ENCODE measurements at places on chromosomes 4 and X. TPM values are rescaled to one million over a fixed set of nuclear protein-coding genes. Genes with fewer than 3 reads are reported as not detected.

DNA sequence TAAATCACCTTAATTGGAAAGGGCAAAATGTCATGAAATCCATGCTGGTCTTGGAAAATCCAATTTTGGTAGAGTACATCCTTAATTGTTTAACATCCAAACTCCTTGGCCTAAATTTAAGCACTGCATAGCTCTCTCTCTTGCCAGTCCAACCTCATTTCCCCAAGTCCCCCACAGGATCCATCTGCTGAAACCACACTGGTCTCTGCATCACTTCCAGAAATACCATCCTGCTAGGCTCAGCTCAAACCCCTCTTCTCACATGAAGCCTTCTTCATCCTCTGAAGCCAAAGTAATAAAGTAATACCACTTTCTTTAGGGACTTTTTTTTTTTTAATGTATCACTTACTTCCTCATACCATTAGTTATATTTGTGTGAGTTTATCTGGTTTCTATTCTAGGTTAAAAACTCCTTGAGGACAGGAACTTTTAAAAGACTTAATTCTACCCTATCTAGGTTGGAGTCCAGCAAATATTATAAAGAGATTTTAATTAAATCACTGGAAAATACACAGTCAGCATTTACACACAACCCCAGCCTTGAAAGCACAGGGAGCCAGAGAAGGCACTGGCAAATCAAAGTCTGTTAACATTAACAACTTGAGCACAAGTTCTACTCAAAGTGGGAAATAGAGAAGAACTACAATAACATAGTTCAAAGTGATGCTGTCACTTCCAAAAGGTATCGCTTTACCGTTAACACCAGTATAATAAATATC lies 16.7 kb upstream of the KLF3 start:
- H3K4me3 ChIP-seq = no peak overlapping the region
- H3K4me1 ChIP-seq = peaks cover 3% of the 10 kb centered on the region
- DNase-seq = no peak
- H3K27ac ChIP-seq = no peak overlapping the region

DNA sequence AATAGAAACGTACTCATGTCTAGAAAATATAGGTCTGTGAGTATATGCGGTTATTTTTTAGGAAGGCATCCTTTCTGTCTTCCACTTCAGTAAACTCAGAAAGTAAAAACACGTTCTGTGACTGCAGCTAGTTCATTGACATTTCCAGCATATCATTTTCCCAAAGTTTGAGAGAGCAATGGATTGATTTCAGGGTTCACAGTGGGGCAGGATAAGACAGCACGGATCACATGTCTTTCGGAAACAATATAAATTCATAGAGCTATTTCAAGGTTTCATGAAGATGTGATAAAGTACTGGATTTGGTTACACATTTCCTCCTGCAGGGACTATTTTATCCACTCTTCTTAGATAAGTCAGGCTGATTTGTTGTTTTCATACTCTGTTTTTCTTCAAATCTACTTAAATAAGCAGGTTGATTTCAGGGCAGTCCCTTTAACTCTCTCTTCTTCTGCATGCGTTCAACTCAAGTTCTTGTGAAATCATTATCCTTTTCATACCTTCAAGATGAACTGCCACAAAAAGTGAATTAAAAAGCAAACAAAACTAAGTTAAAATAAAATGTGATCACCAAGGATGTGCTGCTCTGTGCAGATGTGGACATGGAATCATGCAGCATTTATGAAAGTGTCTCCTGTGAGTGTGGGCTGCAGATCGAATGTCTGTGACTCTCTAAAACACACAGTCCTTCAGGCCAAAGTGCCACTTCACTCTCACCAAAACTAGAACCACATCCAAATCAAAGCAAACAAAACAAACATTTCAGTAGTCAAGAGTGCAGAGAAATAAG lies 187.7 kb downstream of the UNC5C start:
- H3K36me3 ChIP-seq = no peaks in the 10 kb centered on the region
- H3K4me1 ChIP-seq = no peaks in the 10 kb centered on the region
- H3K27ac ChIP-seq = no peak overlapping the region
- H3K27me3 ChIP-seq = no peaks in the 10 kb centered on the region
- no peak for DNase-seq

DNA sequence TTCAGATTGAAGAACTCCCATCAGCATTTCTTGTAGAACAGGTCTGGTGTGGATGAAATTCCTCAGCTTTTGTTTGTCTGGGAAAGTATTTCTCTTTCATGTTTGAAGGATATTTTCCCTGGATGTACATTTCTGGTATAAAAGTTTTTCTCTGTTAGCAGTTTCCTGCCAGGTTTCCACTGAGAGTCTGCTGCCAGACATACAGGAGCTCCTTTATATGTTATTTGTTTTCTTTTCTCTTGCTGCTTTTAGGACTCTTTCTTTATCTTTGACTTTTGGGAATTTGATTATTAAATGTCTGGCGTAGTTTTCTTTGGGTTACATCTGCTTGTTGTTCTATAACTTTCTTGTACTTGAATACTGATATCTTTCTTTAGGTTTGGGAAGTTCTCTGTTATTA lies 486.5 kb downstream of the ARAP2 start:
- DNase-seq = no peak
- H3K27ac ChIP-seq = no peak overlapping the region
- no peaks in the 10 kb centered on the region for H3K36me3 ChIP-seq
- no peak overlapping the region for H3K4me3 ChIP-seq
- no peaks in the 10 kb centered on the region for H3K27me3 ChIP-seq

The PPP2R2C gene
- total RNA-seq = 7.5 TPM

All from MCF 10A (cell line).